ENCODE measurements at places on chromosomes 12 and 14.

GRCh38 chr14:51780741-51781140 lies 79.7 kb upstream of the GNG2 start:
- no peak for DNase-seq

DNA sequence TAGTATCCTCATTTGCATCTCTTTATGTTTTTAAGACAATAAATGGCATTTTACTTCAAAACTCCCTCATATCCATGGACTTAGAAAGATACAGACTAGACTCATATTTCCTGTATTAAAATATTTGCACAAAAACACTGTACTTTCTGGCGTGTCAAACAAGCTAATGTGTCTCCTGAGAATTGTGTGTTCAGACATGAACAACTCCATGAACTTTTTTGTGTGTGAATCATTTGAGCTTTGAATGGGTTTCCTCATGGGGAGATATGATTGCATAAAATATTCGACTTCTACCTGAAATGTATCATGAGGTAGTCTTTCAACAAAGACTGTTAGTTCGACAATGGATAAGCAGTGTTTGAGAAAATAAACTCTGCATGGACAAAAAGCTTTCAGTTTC lies 58.8 kb downstream of the TMEM30B start:
- DNase-seq = no peak

DNA sequence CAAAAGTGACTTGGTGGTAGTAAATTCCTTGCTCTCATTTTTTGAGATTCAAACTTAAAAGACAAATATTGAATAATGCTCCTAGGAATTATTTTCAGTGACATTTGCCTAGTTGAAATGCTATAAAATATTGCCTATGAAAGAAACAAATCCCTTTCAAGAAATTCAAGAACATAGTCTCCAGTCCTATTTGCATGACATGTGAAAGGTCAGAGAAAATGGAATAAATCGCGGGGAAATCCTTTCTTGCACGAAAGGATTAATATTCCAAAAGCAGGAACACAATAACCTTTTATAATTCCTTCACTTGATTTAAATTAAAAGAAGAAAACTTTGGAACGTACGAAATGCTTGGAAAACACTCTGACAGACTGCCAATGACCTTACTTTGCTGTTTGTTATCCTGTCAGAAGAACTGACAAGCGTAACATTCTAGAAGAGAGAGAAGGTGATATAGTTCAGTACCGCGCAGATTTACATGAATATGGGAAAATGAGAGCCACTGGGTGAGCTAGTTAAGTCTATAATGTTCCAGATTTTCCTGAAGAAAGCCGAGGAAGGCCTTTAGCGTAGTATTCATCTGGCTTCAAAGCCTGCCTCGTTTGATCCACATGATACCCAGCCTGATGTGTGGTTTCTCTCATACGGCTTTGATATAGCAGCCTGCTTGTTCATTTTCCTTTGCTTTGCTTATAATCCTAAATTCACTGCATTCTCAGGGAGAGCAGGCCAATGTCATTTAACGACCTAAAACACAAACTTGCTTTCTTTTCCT lies 103.0 kb downstream of the PRIMA1 start:
- DNase-seq = no peak

DNA sequence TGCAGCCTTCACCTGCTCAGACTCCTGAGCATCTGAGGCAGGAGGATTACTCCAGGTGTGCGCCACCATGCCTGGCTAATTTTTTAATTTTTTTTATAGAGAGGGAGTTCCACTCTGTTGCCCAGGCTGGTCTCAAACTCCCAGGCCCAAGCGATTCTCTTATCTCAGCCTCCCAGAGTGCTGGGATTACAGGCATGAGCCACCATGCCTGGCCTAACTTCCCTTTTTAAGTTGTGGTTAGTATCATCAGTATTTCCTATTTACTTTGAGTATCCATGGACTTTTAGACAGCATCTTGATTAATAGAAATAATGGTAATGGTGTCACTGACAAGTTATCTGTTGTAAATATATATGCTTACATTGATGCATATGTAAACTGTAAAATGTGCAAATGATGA lies 116.9 kb downstream of the FGD4 start:
- DNase-seq = no peak

- no peak for DNase-seq
Observed at GRCh38 chr12:40733871-40734270, 41.6 kb downstream of the CNTN1 start.

- no peak for DNase-seq
Observed at GRCh38 chr12:66947119-66947518, 268.2 kb upstream of the GRIP1 start.

DNA sequence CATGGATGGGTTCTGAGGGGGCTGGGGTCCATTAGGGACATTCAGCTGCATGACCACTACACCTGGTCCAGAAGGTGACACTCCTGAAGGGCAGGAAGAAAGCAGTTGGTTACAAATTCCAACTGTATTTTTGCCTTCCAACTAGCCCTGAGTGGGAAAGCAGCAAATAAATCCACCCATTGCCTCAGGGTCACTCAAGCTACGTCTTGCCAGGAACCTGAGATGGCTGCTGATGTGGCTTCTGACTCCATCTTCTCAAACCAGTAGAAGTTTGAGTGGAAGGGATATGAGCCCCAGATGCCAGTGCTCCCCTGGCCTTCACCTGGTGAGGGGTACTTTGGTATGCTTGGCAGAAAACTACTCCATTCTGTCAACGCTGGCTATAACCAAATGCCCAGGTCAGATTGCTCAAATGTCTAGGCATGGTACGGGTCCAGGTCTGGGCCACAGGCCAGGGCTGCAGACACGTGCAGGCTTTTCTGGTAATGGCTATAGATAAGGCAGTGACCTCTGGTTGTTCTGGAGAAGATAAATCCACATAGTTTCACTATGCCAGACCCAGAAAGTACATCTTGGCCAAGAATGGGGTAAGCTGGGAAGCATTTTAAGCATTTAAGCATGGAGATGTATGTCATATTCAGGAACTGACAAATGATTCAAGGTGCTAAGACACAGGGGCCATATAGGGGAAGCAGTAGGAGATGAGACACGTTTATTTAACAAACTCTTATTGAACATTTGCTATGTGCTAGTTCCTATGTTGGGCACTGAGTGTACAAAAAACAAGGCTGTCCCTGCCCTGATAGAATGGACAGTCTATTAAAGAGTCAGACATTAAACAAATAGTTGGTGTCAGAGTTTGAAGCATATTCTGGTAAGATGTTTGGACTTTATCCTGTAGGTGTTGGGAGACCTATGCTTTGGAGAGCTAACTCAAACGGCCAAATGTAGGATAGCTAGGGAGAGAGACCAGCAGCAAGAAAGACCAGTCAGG lies 8.3 kb upstream of the STAC3 start:
- no peak for DNase-seq

GRCh38 chr12:53048033-53048779 lies 1.7 kb upstream of the TNS2 start:
- no peak for DNase-seq

DNA sequence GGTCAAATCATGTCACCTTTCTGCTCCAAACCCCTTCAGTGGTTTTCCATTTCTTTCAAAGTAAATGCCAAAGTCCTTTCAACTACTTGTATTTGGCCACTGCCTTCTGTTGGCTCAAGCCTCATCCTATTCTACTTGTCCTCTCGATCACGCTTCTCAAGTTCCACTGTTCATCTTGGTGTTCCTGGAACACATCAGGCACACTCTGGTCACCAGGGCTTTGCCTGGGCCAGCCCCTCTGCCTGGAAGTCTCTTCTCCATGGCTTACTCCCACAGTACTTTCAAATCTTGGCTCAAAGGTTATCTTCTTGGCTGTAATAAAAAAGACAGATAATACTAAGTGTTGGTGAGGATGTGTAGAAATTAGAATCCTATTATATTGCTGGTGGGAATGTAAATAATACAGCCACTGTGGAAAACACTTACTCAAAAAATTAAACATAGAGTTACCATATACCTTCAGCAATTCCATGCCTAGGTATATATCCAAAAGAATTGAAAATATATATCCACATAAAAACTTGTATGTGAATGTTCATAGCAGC lies 17.3 kb upstream of the PPFIBP1 start:
- no peak for DNase-seq

GRCh38 chr14:61581955-61582615 lies 113.2 kb upstream of the HIF1A start:
- no peak for DNase-seq

- no peak for DNase-seq
Observed at GRCh38 chr12:62519043-62519442, 52.4 kb downstream of the MON2 start.

DNA sequence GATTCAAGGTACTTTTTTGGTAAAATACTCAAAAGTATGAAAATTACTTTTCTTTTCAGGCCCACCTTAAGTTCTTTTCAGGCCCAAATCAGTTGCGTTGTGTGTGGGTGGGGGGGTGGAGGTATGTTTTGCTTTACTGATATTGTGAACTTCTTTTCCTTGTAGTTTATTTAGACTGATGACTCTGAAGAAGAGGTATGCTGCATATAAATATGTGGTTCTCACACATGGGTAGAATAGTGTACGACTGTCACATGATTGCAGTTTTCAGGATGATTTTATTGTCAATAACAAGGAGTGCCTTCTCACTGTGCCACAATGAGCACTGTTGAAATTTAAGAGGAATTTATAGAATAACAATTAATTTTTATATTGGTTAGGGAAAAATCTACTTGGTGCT lies 166.6 kb upstream of the ATP2B1 start:
- no peak for DNase-seq

DNA sequence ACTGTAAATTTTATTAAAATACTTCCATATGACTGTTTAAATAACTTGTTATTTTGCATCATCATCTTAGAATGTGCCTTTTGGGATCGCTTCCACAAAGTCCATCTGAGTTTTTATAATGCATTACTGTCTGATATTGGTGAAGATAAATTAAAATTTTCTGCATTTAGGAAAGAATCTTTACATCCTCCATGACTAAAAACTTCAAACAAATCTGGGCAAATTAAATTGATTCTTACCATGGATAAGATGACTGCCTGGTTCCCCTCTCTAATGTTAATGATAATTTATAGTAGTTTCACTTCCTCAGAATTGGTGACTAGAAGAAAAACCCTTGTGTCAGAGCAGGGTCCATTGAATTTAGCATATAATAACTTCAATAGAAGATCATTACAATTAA lies 94.7 kb upstream of the SLC38A4 start:
- no peak for DNase-seq

DNA sequence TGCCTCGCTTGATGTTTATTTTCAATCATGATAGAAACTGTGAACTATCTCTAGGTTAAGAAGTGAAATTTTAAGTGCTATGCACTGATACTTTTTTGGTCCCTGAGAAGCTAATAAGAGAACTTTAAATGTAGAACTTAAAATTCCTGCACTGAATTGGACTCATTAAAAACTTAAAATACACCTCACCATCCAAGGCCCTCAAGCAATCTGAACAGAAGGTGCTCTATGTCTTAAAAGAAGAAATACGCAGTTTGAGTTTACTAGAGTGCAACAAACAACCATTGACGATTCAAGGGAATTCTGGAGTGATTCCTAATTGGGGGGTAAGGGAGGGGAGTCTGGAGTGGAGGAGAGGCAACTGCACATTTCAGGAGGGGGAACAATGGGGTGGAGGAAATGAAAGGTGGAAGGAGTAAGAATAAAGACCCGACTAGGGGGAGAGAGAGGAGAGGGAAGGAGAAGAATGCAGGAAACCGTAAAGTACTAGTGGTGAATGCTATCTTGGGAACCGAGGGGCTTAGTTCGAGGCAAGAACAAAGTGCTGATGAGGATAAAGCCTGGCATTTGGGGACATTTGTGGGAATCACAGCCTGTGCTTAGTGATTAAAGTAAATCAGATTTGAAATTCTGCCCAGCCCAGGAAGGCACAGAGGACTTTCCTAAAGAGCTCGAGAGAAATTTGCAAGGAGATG lies 389.7 kb downstream of the AACS start:
- no peak for DNase-seq

GRCh38 chr14:21096438-21096837 lies 2.0 kb downstream of the ZNF219 start:
- no peak for DNase-seq

DNA sequence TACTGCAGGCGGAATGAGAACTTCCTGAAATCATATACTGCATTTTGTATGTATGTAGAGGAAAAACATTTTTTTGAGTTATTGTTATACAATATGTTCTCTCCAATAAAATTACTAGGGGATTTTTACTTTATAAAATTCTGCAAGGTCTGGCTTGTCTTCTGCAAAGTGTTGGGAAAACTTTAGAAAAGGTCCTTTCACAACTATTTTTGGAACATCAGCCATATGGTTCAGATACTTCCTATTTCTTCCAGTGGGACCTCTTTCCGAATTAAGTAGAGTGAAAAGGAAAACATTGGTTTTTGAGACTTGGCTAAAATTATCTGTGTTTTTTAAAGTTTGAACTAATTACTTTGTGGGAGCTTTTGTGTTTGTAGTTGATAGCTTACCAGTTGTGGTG lies 52.7 kb downstream of the DAAM1 start:
- DNase-seq = no peak

DNA sequence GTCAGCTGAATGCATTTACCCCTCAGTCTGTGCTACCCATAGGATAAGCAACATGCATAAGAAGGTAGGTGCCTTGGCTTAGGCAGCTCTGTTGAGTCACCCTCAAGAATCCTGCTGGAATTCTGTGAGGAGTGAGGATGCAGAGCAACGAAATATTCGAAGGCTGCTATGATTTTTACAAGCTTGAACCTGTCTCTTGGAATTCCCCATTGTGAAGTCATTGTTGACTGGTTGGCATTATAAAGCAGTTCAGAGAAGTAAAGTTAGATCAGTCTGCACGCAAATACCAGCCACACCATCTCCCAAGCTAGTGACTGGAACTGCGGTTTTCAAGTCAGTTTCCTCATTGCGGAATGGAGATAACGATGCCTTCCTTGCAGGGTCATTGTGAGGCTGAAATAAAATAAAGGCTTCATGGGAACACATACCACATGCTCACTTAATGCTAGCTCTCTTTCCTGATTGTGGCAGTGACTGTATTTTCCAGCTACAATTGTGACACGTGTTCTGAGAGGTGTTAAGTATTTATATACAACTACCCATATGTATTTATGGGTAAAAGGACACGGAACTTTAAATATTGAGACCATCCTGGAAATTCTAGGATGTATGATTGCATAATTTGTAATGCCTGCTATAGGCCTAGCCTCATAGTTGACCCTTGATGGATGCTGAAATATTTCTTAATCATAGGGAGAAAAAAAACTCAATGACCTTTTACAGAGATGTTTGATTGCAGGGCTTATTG lies 96.7 kb downstream of the ETV6 start:
- no peak for DNase-seq

DNA sequence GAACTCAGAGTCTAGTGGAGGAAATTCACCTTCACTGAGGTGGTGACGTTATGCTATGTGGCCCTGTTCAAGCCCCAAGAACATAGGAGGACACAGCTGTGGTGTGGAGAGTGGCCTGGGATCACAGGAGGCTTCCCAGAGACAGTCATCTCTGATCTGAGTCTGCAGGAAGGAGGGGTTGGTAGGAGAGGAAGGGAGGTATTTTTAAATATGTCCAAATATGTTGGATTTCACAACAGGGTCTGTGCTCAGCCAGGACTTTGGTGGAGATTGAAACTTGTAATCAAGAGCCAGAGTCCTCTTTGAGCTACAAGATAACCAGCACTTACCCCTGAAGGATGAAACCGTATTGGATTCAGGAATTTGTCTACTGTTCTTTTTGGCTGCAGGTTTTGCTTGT lies 26.4 kb upstream of the MED13L start:
- DNase-seq = no peak

GRCh38 chr14:99412117-99413061 lies 68.3 kb downstream of the SETD3 start:
- DNase-seq = peak; percentile 29

GRCh38 chr12:29104516-29104915 lies 44.6 kb upstream of the FAR2 start:
- DNase-seq = no peak

GRCh38 chr14:25574628-25575325 lies 524.8 kb upstream of the STXBP6 start:
- no peak for DNase-seq

GRCh38 chr14:57482120-57482519 lies 11.5 kb downstream of the CCDC198 start:
- DNase-seq = no peak
